Activated naive CD4-positive, alpha-beta T cell treated with anti-CD3 and anti-CD28 coated beads, Interleukin-2, amount 50 U/mL, for 16 hours (primary cell): ENCODE measurements at places on chromosomes 11 and 22.

DNA sequence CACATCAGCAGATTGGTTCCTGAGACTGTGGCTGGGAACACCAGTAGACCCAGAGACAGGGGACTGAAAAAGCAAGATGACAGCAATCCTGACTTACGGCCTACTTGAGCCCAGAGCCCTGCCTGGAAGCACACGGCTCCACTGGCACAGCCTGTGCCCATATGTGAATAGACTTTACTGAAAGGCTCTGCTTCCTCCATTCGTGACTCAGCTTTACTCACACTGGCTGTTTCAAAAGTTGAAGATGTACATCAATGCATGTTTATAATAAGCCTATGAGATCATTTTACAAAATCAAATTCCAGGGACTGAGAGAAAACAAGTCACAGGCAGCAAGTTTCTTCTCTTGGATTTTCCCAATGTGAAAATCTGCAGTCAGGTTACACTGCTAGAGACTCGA lies 134.6 kb upstream of the TEAD1 start:
- DNase-seq: no peak

- DNase-seq: no peak
These were observed 83.7 kb downstream of the STIM1 start for GRCh38 chr11:3939211-3939610.

DNA sequence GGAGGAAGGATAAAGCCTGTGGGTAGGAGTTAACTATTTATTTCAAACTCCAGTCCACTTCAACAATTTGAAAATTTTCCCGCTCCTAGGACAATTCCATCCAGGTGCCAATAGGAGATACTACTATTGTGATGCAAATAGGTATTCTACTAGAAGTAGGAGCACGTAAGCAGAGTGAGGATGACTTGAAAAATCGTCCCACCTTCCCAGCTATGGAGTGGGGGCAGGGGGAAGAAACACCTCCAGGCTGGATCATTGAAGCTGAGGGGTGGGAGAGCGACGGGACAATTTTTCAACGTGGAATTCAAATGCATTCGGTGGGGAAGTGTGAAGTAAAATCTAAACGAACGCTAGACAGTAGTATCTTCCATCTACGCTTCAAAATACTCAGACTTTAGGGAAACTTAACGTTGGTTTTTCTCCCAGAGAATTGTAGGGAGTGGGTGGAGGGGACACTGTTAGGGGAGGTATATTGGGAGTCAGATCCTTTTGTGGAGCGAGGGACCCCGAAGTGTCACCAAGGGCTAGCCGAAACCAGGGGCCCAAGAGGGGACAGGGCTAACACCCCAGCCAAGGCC lies 523 bp upstream of the ARHGAP42 start:
- no peak for DNase-seq

GRCh38 chr11:9606809-9607510 lies 33.5 kb downstream of the WEE1 start:
- no peak for DNase-seq

GRCh38 chr11:34036456-34036855 lies 15.1 kb upstream of the CAPRIN1 start:
- DNase-seq: no peak

- no peak for DNase-seq
These were observed 12.6 kb downstream of the IL10RA start for GRCh38 chr11:117998664-117999353.

GRCh38 chr11:9697766-9698165 lies 33.9 kb downstream of the SWAP70 start:
- DNase-seq: no peak
